Articular chondrocyte of knee joint (primary cell): ENCODE measurements at places on chromosomes 7 and 10. TPM values are rescaled to one million over a fixed set of nuclear protein-coding genes. Genes with fewer than 3 reads are reported as not detected.

The LHFPL3 gene
- not detected in 2 replicates for total RNA-seq

The CRPPA gene
- total RNA-seq, result 2.7 and 5.0 TPM in 2 replicates

The CDK5 gene
- 9.7 and 9.8 TPM in 2 replicates for total RNA-seq

The CPN1 gene
- not detected in 2 replicates for total RNA-seq

The DGKB gene
- total RNA-seq, result not detected in 2 replicates

The AKR1C3 gene
- 107 and 148 TPM in 2 replicates for total RNA-seq
